ENCODE measurements at places on chromosomes 7 and 10.

DNA sequence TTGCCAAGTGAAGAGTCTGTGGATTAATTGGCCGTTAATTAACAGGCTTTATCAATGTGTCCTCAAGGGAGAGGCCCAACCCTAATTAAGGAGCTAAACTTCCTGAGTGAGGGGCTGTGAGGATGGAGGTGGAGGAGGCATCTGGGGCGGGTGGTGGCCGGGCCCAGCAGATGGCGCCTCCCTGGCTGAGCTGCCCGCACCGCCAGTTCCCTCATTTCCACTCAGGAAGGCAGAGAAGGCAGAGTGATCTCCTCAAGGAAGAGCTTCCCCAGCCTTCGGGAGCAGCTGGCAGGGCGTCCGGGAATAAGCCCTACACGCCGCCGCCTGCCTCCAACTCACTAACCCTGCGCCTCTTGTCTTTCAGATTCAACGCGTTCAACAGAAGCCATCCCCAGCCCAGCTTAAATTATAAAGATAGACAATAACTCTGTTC, 112.2 kb downstream of the CYTH3 start:
- DNase-seq, result peak; percentile 20

DNA sequence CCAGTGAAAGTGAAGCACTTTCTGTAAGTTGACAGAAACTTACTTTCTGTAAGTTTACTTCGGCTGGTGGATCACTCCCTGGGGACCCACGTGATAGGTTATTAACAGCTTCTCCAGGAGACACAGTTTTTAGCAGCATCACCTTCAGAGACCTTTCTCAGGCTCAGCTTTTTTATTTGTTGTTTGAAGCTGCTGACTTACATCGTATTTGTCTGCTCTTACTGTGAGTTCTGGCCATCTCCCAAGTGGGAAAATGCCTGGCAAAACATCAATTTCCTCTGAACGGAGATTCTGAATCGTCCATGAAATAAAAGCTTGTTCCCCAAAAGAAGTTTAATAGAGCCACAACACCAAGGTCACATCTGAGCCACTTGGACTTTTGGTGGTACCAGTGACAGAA, 178.7 kb upstream of the PODXL start:
- DNase-seq, result no peak

DNA sequence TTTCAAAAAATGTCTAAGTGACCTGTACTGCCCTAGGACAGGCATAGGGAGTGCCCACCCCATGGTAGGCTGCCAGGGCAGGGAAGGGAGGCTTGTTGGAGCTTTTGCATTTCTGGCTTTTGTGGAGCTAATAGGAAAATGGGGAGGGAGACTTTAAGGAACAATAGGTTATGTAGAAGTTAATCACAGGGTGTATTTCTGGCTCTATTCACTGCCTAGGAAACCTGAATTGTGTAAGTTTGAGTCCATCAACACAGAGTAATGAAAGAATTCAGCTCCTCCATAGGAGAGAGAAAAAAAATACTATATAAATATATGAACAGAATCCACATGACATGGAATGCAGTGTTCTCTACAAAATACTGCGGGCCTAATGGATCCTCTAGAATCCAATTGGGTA, 661.5 kb downstream of the KCNMA1 start:
- DNase-seq, result no peak

DNA sequence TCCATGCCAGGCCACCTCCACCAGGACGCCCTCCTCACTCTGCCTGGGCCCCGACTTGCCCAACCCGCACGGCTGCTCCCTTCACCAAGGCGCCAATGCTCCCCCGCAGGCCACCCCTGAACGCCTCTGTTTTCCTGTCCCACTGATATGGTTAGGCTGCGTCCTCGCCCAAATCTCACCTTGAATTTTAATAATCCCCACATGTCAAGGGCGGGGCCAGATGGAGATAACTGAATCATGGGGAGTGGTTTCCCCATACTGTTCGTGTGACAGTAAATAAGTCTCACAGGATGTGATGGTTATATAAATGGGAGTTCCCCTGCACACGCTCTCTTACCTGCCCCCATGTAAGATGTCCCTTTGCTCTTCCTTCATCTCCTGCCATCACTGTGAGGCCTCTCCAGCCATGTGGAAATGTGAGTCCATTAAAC, 29.8 kb downstream of the RSU1 start:
- DNase-seq, result no peak

- no peak for DNase-seq
Measured at GRCh38 chr7:41592236-41592635, 110.7 kb downstream of the INHBA start.

GRCh38 chr10:131875501-131875900, 25.3 kb upstream of the PPP2R2D start:
- DNase-seq, result no peak

GRCh38 chr10:47378606-47379444, 5.3 kb downstream of the ZNF488 start:
- no peak for DNase-seq

DNA sequence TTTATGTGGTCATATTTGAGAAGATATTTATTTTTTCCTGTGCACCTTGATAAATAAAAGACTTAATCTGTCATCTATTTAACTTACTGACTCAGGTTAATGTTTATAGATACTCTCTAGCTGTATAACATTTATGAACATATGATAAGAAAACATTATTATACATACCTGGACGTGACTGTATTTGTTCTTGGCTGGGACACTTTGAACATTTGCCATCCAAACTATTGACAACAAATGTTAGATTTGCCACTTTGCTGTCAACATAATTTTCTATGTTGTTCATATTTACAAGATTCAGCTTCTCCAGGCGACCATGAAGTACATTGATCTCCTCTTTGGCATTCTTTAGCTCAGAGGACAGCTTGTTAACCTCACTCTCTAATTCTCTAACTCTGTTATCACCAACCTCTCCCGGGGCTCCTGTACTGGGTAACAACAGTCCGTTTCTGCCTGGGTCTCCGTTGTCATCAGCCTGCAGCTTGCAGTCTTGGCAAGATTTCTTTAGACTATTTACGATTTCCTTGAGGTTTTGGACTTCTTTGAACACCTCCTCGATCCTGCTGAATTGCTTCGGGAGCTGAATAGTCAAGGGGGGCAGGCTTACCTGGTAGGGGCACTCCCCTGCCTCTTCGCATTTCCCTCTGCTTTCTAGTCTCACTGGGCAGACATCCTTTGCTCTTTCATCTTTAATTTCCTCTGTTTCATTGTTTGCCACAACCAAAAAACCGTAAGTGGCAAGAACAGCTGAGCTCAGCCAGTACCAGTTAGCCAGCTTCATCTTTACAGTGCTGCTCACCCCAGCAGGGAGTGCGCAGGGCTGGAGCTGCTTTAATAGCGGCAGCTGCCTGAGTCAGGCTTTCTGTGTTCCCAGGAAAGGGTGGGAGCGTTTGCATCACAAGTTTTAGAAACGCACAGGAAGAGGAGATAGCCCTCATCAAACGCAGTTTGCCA, at the start of gene FGL2:
FGL2 (minus strand) TSS at position 807 of the 954 bp plus-strand sequence; CDS start at position 781, 26 bp downstream.
- DNase-seq, result peak; percentile 13

DNA sequence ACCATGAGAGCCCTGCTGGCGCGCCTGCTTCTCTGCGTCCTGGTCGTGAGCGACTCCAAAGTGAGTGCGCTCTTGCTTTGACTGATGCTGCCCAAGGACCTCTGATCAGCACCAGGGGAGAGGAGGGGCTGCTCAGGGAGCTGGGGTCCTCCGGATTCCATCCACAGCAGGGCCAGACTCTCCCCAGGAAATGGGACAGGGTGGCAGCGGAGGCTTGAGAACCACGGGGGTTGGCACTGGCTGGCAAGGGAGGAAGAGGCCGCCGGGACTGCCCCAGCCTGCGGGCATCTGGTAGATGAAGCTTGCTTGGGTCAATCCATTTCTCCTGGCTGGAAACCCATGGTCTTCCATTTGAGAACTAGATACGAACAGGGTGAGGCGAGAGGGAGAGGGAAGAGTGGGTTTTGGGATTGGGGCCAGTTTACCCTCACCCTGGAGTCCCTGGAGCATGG, 647 bp downstream of the PLAU start:
- DNase-seq, result no peak

- no peak for DNase-seq
Measured at GRCh38 chr7:148204639-148205304, 385.8 kb upstream of the C7orf33 start.

DNA sequence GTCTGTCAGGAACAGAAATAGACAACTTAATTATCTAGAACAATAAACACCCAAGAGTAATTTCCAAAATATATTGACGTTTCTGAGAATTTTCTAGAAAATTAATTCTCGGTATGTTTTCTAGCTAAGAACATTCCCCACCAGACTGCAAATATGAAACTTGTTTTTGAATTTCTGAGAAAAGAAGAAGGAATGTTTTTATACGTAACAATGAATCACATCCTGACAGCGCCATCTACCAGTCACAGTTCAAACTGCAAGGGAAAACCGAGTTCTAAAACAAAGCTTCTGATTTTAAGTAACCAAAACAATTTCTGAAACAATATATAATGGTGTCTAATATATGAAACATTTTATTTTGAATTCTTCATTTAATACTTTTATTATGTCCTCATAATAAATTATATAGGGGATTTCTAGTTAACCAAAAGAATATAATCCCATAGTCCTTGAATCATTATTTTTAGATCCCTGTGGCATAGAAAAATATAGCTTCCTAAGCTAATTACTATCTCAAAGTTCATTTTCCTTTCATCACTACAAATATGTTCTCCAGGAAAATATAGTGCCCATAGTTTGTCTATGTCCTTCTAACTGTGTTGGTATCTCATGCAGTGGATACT, 34.5 kb upstream of the MEOX2 start:
- no peak for DNase-seq

GRCh38 chr7:127953423-127954356, 77.5 kb downstream of the LRRC4 start:
- DNase-seq, result no peak

DNA sequence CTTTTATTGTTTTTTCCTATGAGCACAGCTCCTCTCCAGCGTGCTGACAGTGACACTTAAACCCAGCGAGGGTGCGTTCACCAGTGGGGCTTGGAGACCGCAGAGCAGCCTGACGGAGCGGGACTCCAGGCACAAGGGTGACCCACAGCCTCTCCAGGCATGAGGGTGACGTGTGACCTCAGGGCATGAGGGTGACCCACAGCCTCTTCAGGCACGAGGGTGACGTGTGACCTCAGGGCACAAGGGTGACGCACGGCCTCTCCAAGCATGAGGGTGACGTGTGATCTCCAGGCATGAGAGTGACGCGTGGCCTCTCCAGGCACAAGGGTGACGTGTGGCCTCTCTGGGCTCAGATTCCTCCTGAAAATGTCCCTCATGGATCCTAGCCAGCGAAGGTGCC, 164.3 kb upstream of the TCERG1L start:
- DNase-seq, result no peak

GRCh38 chr10:5467207-5467535, 32.2 kb downstream of the CALML5 start:
- no peak for DNase-seq

DNA sequence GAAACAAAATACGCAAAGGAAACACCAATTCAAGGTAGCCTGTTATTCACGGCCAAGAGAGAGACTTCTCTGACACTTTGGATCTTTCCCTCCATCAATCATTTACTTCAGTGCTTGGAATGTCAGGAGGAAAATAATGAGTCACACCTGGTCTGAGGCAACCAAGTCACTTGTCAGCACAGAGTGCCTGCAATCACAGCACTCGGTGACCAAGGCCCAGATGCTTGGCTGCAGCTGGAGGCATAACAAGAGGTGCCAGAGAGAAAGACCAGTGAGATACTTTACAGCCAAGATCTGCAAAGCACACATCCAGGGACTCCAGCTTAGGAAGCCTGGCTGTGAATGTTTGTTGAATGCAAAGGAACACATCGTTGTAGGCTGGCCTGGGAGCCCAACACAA, 33.9 kb downstream of the ASB13 start:
- no peak for DNase-seq

GRCh38 chr7:47570649-47571050, 11.3 kb downstream of the TNS3 start:
- DNase-seq, result no peak

GRCh38 chr7:42930889-42931288, 1.1 kb downstream of the PSMA2 start:
- DNase-seq, result no peak

DNA sequence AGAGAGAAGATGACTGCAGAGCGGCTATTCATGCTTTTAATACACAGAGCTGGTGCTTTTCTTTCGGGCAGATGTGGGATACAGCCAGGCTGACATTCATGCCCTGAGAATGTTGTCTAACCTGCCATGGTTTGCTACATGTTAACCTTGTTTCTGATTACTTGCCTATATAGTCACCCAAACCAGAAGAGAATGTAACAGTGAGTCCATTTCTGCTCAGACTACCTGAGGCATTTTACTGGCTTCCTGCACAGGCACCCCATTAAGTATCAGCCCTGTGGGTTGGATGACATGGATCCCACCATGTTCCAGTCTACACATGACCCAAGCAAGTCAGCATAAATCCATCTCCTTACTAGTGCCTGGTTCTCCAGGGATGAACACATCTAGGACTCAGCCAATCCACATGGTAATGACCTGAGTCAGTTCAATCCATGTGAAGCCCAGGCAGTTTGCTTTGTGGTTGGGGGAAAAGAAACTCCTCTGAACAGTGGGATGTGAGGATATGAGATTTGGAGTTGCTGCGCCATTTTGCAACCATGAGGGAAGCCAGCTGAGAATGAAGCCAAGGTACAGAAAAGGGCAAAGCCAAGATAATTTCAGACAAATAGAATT, 55.7 kb upstream of the MKX start:
- DNase-seq, result no peak

DNA sequence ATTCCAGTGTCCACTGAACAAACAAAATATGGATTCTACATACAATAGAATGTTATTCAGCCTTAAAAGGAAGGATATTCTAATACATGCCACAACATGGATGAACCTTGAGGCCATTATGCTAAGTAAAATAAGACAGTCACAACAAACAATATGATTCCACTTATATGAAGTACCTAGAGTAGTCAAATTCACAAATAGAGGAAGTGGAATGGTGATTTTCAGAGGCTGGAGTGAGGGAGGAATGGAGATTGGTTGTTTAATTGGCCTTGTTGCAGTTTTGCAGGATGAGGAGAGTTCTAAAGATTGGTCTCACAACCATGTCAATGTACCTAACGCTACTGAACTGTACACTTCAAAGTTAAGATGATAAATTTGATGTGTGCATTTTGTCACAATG, 119.6 kb downstream of the CHN2 start:
- DNase-seq, result no peak

- no peak for DNase-seq
Measured at GRCh38 chr7:126727930-126728391, 524.8 kb downstream of the GRM8 start.

GRCh38 chr7:36054637-36055036, 98.4 kb upstream of the EEPD1 start:
- DNase-seq, result no peak

DNA sequence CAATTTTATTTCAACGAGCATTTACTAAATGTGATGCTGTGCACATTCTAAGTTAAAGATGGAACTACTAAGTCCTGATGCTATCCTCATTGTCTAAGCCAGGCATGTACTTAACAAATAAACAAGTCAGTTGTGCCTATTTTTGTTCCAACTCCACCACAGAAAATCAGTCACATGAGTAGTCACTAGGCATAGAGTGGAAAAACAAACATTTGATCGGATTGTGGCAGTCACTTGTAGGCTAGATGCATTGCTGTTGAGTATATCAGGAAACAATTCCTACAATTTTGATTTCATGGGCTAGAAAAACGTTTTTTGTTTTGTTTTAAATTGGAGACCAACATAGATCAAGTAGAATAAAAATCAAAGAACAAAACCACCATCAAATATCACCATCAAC, 177.6 kb upstream of the SLC25A13 start:
- no peak for DNase-seq

- no peak for DNase-seq
Measured at GRCh38 chr10:49091450-49092210, 23.7 kb downstream of the VSTM4 start.

GRCh38 chr7:133121175-133121844, 39.4 kb upstream of the CHCHD3 start:
- no peak for DNase-seq

Data from iPS DF 6.9 (cell line).